ENCODE measurements at places on chromosomes 7 and 10.

GRCh38 chr7:893686-894085 lies 17.3 kb downstream of the GET4 start:
- no peak for DNase-seq

GRCh38 chr7:18762189-18762588 lies 266.6 kb downstream of the HDAC9 start:
- DNase-seq: no peak

- DNase-seq: no peak
Observed at GRCh38 chr7:42742318-42742717, 169.6 kb downstream of the C7orf25 start.

DNA sequence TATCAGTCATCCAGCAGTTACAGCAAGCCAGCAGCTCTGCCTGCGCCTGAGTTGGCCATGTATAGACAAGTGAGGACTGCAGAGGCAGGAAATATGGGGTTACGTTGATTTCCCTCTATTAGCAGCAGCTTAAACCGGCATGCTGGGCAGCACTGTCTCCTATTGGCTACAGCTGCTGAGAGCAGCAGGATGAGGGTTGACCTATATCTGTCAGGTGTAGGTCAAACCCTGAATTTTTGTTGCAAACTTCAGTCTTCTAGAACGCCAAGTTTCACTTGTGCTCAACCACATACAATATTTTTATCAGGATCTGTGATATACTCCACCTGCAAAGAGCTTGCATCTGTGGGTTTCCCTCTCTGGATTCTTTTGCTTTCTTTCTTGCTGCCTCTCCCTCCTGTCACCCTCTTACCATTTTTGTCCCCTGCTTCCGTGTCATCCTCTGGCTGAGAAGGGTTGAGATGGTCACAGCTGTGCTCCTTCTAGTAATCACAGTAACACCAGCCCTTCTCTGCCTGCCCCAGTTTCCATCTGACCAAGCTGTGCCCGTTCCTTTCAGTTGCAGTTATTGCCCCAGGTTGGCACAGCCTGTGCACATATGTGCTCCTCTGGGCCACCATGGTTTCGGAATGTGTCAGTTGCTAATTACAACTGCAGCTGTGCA lies 23.8 kb upstream of the GLCCI1 start:
- no peak for DNase-seq

GRCh38 chr10:132509506-132510173 lies 27.9 kb upstream of the INPP5A start:
- DNase-seq: no peak

DNA sequence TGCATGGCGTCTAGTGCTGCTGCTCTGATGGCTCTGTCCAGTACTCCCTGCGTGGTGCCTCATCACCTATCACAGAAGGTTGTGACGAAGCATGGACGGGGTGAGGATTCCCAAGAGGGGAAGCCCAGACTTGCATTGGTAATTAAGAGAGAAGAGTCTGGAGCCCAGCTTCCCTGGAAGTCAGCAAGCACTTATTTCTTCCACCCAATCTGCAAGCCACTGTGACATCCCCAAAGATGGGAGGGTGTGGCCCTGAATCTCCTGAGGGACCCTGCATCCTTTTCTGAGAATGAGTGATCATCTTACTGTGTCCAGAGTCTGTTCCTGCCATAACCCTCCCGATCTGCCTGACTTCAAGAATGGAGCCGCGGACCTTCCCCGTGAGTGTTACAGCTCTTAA lies 166.7 kb downstream of the PTPN20 start:
- no peak for DNase-seq

DNA sequence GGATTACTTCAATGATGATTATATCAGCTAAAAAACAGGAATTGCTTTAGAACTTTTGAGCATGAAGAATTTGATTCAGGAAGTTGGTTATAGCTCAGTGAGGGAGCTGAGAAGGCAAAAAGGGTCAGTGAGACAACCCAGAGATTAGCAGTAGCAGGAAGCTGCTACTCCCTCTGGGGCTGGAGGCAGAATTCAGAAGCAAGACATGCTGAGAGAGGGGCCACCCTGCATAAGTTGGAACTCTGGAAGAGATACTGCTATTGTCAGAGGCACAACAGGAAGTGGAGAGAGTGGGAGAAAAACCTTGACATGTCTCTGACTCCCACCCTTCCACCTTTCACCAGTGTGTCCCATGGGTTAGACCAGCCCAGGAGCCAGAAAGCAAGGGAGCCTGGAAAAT lies 488.7 kb downstream of the ADRA2A start:
- DNase-seq: no peak

- no peak for DNase-seq
Observed at GRCh38 chr7:36784991-36785940, 61.0 kb upstream of the AOAH start.

Data from NCI-H187 treated with DMSO at 0.1 percent for 48 hours (cell line).